Globus pallidus (tissue), 1 donor: ENCODE measurements at places on chromosomes 7 and 10.

GRCh38 chr10:64102264-64102633, 581.0 kb downstream of the REEP3 start:
- DNase-seq, result no peak

DNA sequence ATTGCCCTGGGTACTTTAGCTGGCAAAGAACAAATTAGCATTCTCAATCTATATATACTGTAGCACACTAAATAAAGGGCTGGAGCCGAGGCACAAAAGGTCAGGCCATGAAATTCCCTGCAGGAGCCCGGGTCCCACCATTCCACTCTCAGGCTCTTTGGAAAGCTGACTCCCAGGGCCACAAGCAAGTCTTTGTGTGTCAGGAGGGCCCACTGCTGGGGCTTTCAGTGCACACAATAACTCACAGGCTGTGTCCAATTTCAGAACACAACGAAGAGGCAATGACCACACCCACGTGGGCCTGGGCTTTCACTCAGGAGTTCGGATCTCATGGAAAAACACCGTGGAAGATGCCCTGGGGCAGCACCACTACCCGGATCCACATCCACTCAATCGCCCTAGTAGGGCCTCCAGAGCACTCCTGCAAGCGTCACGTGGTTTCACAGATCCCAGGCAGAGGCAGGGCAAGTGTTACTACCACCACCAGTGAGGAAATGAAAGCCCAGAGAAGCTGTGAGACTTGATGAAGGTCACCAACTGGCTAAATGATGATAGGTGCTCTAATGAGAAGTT, 60.3 kb downstream of the COBL start:
- peak; percentile 92 for DNase-seq

GRCh38 chr10:75982611-75983369, 551.4 kb downstream of the LRMDA start:
- peak; percentile 10 for DNase-seq

GRCh38 chr7:117530390-117530789, 50.6 kb downstream of the CFTR start:
- DNase-seq, result no peak

GRCh38 chr7:363626-364025, 73.7 kb downstream of the FOXL3 start:
- no peak for DNase-seq

DNA sequence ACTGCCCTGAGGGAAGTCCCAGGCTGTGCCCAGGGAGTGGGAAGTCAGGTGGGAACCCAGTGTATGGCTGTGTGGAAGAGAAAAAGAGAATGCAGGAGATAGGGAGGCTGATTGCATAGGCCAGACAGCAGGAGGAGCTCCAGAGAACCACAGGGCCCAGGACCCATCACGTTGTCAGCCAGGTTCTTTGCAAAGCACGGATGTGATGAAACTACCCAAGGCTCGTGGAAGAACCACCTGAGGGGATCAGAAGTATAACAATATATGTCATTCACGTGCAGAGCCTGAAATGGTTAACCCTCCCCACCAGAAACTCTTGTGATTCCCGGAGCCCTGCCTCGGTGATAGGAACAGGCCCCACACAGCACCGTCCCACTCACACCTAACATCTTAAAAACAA, 83.6 kb downstream of the LARP4B start:
- no peak for DNase-seq

GRCh38 chr7:74498996-74499834, 45.5 kb downstream of the GTF2IRD1 start:
- DNase-seq, result no peak
